ENCODE measurements at places on chromosomes 6 and 20. TPM values are rescaled to one million over a fixed set of nuclear protein-coding genes. Genes with fewer than 3 reads are reported as not detected.

FAM209A gene
- not detected for total RNA-seq

GABRR1 gene
- not detected for total RNA-seq

MROH8 gene
- total RNA-seq = 0.78 TPM

DYNLT1 gene
- 98.5 TPM for total RNA-seq

MYB gene
- total RNA-seq = 140 TPM

SOD2 gene
- 140 TPM for total RNA-seq

MAS1 gene
- total RNA-seq = not detected

HS3ST5 gene
- not detected for total RNA-seq

ITPA gene
- total RNA-seq = 59.8 TPM

MAP3K7 gene
- total RNA-seq = 34.8 TPM

C20orf96 gene
- 10.1 TPM for total RNA-seq

NKAIN2 gene
- total RNA-seq = not detected

XKR7 gene
- total RNA-seq = not detected

ZSCAN23 gene
- total RNA-seq = 0.22 TPM

PEX7 gene
- 9.6 TPM for total RNA-seq

GRCh38 chr20:41140226-41141133 lies 3.1 kb downstream of the PLCG1 start:
- no peaks in the 10 kb centered on the region for H3K27me3 ChIP-seq
- peaks cover 19% of the 10 kb centered on the region for H3K36me3 ChIP-seq

DNA sequence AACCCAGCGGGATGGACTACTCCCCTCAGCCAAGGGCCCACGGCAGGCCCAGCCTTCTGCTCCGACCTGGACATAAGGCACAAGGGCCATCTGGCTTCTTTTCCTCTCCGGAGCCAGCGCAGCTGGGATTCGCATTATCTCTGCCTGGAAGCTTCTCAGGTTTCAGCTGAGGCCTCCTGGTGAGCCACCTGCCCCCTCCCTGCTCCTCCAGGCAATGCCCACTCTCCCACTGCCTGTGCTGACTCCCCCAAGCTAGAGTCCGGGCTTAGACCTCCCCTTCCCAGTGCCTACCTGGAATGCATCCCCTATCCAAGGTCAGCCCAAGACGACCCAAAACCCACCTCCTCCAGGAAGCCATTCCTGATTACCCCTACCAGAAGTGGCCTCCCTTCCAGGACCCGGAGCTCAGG lies 60.7 kb downstream of the EZR start:
- H3K4me1 ChIP-seq = peaks cover 19% of the 10 kb centered on the region
- peak; percentile 49 for DNase-seq
- no peak overlapping the region for H3K27ac ChIP-seq
- H3K4me3 ChIP-seq = no peak overlapping the region
- H3K27me3 ChIP-seq = peaks cover 29% of the 10 kb centered on the region

DNA sequence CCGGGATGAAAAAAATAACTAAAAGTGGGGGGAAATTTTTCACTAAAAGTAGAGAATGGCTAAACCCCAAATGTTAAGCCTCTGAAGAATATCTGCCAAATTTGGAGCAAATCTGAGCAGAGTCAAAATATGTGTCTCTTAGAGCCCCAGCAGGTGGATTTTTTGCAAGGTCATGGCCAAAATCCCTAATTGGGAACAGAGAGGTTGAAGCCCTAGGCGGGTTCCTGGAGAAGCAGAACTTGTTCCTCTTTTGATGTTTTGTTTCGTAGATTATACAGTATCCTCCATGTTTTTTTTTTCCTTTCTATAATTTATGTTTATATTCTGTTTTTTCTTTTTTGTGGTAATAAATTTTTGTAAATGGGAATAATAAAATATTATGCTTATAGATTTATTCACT lies 94.4 kb downstream of the PLCB4 start:
- DNase-seq = no peak
- H3K27ac ChIP-seq = no peak overlapping the region
- H3K4me1 ChIP-seq = no peaks in the 10 kb centered on the region
- H3K4me3 ChIP-seq = no peak overlapping the region

DNA sequence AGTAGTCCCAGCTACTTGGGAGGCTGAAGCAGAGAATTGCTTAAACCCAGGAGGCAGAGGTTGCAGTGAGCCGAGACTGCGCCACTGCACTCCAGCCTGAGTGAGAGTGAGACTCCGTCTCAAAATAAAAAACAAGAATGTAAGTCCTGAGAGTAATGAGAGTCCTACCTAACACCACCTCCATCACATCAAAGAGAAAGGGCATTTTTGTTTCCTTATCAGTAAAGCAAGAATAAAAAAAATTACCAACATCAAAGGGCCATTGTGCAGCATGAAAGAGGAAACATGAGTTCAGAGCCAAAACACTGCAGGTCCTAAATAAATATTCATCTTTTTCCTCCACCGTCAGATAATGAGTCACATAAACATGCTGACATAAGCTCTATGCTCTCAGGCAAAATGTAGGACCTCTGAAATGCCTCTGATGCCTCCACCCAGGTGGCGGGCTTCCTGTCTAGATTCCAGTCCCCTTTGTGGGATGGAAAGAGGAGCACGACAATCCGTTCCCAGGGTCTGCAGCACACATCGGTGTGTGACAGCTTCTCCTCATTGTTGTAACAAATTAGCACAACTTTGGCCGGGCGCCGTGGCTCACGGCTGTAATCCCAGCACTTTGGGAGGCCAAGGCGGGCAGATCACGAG lies 7.2 kb downstream of the ATP9A start:
- no peaks in the 10 kb centered on the region for H3K4me1 ChIP-seq
- peaks cover 6% of the 10 kb centered on the region for H3K27me3 ChIP-seq
- H3K4me3 ChIP-seq = no peak overlapping the region

GRCh38 chr6:155186052-155186658 lies 77.7 kb upstream of the CLDN20 start:
- H3K36me3 ChIP-seq = no peaks in the 10 kb centered on the region
- H3K4me3 ChIP-seq = no peak overlapping the region
- H3K4me1 ChIP-seq = no peaks in the 10 kb centered on the region
- no peak overlapping the region for H3K27ac ChIP-seq
- no peak for DNase-seq
- peaks cover 51% of the 10 kb centered on the region for H3K27me3 ChIP-seq

DNA sequence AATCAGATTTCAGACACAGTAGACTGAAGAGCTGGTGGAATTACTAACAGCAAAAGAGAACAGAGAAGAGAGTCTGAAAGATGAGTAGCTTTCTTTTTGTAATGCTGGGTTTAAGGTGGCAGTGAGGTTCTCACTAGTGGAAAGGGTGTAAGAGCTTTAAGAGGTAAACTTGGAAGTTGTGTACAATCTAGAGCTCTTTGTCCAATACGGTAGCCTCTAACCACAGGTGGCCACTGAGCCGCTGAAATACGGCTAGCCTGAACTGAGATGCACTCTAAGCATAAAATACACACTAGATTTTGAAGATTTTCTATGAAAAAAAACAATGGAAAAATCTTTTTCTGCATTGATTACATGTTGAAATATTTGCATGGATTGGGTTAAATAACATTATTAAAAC lies 4.0 kb downstream of the ELOVL2 start:
- peaks cover 33% of the 10 kb centered on the region for H3K27me3 ChIP-seq
- H3K4me1 ChIP-seq = peaks cover 18% of the 10 kb centered on the region
- H3K4me3 ChIP-seq = no peak overlapping the region
- H3K27ac ChIP-seq = no peak overlapping the region

DNA sequence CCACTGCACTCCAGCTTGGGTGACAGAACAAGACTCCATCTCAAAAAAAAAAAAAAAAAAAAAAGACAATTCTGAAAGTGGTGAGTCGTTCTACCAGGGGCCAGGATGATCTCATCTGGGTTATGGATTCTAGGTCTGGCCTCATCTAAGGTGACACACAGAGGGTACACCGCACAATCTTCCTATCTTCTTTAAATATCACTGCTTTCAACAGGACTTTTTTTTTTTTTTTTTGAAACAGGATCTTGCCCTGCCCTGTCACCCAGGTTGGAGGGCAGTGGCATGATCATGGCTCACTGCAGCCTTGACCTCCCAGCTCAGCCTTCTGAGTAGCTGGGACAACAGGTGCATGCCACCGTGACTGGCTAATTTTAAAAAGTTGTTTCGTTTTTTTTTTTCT lies 67.7 kb downstream of the SLC16A10 start:
- H3K4me3 ChIP-seq = no peak overlapping the region
- no peaks in the 10 kb centered on the region for H3K36me3 ChIP-seq
- H3K4me1 ChIP-seq = no peaks in the 10 kb centered on the region
- H3K27ac ChIP-seq = no peak overlapping the region
- DNase-seq = no peak

DNA sequence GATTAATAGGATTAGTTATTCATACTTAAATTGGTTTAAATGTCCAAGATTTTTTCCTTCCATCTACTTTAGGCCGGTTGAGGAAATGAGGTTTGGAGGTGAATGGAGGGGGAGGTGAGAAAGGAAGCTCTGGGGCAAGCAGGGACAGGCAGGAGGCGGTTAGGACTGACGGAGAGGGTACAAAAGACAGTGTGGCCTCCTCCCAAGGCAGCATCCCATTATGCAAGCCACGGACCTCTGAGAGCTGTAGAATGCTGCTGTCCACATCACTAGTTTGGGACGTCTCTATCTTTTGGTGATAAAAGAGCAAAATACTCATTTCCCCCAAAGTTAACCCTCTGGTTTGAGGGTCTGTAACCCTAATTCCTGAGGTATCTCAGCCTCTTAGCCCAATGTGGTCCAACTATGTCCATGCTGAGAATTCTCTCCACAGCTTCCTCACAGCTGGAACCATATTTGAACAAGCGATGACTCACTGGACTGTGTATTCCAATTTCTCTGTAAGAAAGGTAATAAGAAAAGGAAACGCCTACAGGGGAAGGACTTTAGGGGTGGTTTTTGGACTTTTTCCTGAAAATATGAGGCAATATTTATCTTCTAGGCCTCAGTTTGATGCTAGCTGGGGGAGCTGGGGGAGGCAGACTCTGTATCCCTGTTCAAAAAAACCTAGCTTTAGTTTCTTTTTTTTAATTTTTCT lies 172.2 kb downstream of the TFAP2B start:
- no peaks in the 10 kb centered on the region for H3K4me1 ChIP-seq
- peak; percentile 35 for DNase-seq
- peak overlapping the region; percentile 22 for H3K27ac ChIP-seq
- no peak overlapping the region for H3K4me3 ChIP-seq

GRCh38 chr6:26051665-26052310 lies 35.4 kb upstream of the HFE start:
- peaks cover 7% of the 10 kb centered on the region for H3K4me1 ChIP-seq
- H3K36me3 ChIP-seq = no peaks in the 10 kb centered on the region
- no peaks in the 10 kb centered on the region for H3K27me3 ChIP-seq
- H3K27ac ChIP-seq = peak overlapping the region; percentile 94

DNA sequence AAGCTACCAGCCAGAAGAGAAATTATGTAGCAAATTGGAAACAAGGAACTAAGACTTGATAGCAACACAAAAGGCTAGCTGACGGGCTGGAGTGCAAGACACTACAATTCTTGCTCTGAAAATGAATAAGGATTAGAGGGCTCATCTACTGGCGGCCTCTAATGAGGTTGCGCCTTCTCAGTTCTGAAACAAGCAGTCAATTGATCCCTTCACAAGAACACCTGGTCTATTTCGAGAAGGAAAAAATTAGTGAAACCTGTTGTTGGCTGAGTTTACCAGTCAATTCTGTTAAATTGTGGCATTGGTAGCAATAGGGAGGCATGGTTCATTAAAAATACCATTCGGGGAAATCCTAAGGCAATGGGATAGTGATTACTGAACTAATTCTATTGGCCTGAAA lies 74.8 kb upstream of the JARID2 start:
- no peak overlapping the region for H3K4me3 ChIP-seq
- no peak overlapping the region for H3K27ac ChIP-seq
- no peaks in the 10 kb centered on the region for H3K4me1 ChIP-seq
- H3K27me3 ChIP-seq = no peaks in the 10 kb centered on the region

DNA sequence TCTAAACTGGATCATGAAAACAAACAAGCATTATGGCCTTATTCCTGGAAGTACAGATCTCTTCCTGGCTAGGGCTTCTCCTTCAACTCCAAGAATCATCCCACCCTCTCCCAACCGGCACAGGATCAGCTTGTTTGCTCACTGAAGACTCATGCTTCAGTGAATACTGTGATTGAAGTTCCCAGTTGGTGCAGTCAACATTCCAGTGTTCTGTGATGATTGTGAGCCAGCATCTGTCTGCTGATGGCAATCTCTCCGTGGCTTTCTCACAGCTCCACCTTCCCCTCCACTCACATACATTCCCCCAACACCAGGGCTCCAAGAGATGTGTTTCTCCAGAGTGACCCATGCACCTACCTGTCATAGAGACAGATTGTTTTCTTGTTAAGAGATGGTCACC lies 421.3 kb upstream of the BTBD3 start:
- no peaks in the 10 kb centered on the region for H3K36me3 ChIP-seq
- no peak overlapping the region for H3K4me3 ChIP-seq
- H3K27ac ChIP-seq = no peak overlapping the region

- peak overlapping the region; percentile 3 for H3K27ac ChIP-seq
- peaks cover 2% of the 10 kb centered on the region for H3K36me3 ChIP-seq
- H3K27me3 ChIP-seq = no peaks in the 10 kb centered on the region
- DNase-seq = no peak
- H3K4me3 ChIP-seq = peak overlapping the region; percentile 78
- peaks cover 23% of the 10 kb centered on the region for H3K4me1 ChIP-seq
Measured at GRCh38 chr6:53062169-53062539, 3.0 kb upstream of the FBXO9 start.

DNA sequence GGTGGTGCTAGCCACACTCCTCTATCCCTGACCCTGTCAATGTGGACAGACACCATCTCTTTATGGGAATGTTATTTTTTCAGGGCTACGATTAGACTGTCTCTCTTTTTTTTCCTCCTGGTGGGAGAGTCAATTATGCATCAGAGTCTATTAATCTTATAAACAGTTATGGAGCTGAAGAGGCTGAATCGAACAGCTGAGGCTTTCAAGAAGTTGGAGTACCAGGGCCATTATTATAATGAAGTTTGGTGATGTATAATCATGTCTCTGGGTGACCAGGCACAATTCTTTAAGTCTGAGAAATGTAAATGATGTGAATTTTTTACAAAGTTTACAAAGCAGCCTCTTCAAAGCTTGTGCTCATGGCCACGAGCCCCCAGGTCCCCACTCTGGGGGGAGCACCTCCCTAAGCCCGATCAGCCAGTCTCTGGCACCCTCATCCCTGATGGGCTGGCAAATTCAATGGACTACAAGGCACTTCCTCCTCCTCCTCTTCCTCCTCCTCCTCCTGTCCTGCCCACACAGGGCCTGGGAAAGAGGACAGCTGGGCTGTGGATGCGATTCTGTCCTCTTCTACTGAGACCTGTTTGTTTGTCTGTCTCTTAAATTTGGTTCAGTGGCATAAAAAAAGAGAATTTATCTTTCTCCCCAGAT lies 43.9 kb upstream of the QKI start:
- no peak for DNase-seq
- H3K4me1 ChIP-seq = no peaks in the 10 kb centered on the region
- H3K27ac ChIP-seq = no peak overlapping the region
- no peaks in the 10 kb centered on the region for H3K36me3 ChIP-seq
- H3K27me3 ChIP-seq = peaks cover 31% of the 10 kb centered on the region

GRCh38 chr6:113049190-113049589 lies 702.1 kb downstream of the RFPL4B start:
- DNase-seq = no peak
- H3K4me3 ChIP-seq = no peak overlapping the region
- H3K27ac ChIP-seq = no peak overlapping the region

DNA sequence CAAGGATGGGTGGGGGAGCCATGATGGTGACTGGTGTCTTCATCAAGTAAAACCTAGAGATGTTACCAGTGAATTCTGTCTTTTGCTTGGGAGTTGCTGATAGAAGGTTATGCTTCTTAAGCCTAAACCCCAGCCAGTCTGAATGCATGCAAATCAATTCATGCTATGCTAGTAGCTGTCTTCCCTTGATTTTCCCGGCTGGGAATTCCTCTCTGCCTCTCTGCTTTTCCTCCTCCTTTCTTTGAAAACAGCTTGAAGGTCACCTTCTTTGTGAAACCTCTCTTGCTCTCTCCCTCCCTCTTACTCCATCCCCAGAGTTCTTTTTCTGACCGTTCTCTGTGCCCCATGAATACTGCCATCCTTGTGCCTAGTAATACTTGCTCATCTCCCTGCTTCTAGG lies 58.9 kb downstream of the TMEM200A start:
- no peaks in the 10 kb centered on the region for H3K27me3 ChIP-seq
- H3K36me3 ChIP-seq = no peaks in the 10 kb centered on the region
- H3K4me3 ChIP-seq = no peak overlapping the region

Data from K562 (cell line).